Renal pelvis (tissue), 12 donors: ENCODE measurements at places on chromosomes 2 and 18.

- DNase-seq: no peak
Observed at GRCh38 chr2:68385220-68385906, 20.3 kb downstream of the PLEK start.

DNA sequence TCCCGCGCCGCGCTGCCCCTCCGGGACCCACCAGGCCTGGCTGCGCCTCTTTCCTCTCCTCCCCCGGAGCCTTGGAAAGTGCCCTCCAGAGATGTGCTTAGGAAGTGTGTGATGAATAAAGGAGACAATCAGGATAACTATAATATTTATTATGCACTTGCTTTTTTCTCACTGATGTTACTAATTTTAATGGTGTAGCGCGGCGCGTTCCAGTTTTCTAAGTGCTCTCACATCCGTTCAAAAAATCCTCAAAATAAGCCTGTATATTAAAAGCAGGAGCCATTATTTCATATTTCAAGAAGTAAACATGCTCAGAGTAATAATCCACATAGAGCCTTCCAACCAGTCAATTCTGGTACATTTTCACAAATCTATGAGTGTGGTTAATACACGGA, 941 bp upstream of the MPPE1 start:
- no peak for DNase-seq

DNA sequence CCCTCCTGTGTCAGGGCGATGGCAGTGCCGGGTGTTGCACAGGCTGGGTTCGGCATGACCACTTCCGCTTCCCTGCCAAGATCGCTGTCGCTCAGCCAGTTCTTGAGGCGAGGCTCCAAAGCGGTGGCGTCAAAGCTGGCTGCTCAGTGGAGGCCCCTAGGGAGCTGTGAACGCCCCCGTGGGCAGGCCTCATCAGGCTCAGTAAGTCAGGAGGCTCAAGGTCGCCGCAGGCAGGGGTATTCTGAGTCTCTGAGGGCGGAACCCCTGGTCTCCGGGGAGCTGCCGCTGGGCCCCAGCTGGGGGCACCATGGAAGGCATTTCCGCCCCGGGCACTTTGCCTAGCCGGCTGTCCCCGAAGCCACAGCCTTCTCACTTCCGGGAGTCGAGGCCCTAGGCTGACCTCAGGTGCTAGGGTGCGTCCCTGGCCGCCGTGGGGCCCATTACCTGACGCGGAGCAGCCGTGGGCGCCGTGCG, 210.4 kb downstream of the SOCS6 start:
- DNase-seq: no peak

DNA sequence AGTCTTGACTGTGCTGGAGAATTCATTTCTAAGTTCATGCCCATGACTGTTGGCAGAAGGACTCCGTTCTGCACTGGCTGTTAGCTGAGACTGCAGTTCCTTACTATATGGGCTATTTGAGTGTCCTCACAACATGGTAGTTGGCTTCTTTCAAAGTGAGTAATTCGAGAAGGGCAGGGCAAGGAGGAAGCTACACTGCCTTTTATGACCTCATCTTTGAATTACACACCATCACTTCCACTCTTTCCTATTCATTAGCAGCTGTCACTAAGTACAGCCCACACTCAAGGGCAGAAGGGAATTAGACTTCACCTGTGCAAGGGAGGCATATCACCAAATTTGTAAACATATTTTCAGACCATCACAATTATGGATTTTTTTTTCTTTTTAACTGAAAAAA, 55.9 kb upstream of the EPAS1 start:
- no peak for DNase-seq
